ENCODE measurements at places on chromosomes 7 and 10.

DNA sequence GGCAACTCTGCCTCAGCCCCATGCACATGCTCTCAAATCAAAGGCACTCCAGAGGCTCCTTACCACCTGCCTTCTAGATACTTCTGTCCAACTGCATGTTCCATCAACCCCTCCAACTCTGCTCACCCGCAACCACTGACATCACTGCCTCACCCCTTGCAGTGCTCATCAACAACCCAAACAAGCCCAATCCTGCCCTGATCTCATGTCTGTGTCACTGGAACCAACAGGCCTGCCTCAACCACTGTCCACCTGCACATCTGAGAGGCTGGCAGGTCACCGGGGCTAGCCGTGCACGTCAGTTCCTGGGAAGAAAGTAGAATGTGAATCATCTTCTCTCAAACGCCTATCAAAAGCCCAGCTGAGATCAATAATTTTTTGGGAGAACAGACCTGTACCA is 33.3 kb downstream of the CTBP2 start:
- no peak for DNase-seq

- DNase-seq = no peak
These were observed 129.3 kb downstream of the GFRA1 start for GRCh38 chr10:116143673-116144222.

GRCh38 chr10:90407131-90407530 is 450.7 kb downstream of the HTR7 start:
- DNase-seq = no peak

- DNase-seq = no peak
These were observed 107.6 kb downstream of the TES start for GRCh38 chr7:116317907-116318306.

DNA sequence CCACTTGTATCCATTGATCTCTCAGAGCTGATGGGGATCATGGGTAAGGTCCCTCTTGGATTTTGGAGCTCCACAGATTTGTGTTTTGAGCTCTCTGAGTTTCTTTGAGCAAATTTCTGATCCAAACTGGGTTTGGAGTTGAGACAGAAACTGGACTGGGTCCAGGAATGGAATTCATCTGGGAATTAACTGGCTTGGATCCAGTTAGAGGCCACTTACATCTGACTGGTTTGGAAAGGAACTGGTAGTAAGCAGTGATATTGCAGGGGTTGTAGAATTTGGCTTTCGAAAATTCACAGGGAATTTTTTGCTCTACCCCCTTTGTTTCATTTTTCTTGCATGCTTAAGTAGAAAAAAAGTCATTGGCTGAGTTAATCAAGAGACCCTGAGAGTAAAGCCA is 245.6 kb downstream of the SEMA3D start:
- DNase-seq = no peak

DNA sequence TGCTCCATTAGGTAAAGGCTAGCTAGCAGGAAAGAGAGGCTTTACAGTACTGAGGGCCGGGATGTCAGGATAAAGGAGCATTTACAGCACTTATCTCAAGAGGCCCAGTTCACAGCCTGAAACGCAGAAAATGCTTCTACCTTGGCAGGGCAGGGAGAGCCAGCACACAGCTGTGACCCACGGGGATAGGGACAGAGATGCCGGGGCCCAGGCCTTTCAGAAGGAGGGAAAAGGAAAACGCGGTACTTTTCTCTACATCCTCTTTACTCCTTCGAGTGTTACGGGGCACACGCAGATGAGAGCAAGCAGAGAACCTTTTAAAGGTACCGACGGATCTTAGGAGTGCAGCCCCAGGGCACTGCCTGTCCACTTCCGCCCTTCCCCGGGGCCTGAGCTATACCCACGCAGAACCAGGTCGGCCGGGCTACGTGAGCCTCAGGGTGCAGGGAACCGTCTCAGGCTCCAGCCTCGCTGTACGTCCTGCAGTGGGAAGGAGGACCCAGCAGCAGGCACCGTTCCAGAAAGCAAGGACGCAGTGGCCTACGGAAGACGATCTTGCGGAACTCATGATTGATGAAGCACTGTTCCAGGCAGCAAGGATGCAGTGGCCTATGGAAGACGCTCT is 232.3 kb downstream of the ELFN1 start:
- no peak for DNase-seq

DNA sequence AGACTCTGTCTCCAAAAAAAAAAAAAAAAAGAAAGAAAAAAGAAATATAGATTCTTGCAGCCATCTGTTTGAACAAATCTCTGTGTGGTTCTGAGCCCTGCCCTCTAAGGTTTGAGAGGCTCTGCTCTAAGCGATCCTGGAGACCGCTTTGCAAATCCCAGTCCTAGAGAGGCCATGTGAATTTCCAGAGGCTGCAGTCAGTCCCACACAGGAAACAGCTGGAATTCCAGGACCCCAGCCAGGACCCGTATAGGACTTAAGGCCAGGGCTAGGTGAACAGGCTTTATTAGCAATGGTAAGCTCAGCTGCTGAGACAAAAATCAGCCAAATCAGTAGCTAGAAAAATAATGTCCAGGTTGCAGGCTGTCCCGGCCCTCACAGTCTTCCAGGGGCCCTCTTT is 154.8 kb downstream of the RPS24 start:
- no peak for DNase-seq

DNA sequence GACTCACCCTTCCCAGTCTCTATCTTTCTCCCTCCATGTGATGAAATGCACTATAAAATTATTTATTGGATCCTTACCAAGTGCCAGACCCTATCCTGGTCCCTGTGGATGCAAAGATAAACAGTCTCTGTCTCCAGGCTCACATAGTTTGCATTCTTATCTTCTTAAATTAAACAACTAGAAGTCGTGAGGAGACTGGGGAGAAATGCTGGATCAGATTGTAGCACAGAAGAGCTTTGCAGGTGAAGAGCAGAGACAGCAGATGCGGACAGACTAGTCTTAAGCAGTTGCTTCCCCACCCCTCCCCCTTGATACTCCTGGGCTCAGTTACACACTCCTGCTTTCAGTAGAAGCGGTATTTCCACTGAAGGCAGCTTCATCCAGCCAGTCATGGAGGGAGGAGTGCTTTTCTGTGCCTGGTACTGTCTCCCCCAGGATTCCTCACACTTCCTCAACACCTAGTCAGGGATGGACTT is 20.8 kb upstream of the CDK1 start:
- no peak for DNase-seq

DNA sequence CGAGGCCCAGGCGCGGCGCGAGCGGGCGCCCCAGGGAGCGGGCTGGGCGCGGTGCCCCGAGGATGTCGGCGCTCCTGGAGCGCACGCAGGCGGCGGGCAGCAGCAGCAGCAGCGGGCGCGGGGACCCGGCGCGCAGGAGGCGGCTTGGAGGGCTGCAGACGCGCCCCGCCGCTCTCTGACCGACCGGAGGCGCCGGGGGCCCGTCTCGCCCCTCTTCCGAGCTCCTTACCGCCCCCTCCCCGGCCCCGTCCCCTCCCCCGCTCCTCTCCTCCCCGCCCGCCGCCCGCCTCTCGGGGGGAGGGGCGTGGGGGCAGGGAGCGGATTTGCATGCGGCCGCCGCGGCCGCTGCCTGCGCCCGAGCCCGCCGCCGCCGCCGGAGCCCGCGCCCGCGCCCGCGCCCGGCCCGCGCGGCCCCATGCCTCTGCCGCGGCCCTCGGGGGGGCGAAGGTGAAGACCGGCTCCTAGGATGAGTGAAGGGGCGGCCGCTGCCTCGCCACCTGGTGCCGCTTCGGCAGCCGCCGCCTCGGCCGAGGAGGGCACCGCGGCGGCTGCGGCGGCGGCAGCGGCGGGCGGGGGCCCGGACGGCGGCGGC is at the start of gene NRG3:
TSS of gene NRG3 (plus strand) at position 320 of the 592 bp plus-strand sequence.
- no peak for DNase-seq

- peak; percentile 10 for DNase-seq
These were observed 31.6 kb downstream of the RBM33 start for GRCh38 chr7:155676052-155676451.

GRCh38 chr7:24018331-24018730 is 265.7 kb upstream of the NPY start:
- DNase-seq = peak; percentile 4

- peak; percentile 72 for DNase-seq
These were observed 196.2 kb downstream of the FANK1 start for GRCh38 chr10:126092366-126093215.

- no peak for DNase-seq
These were observed 3.3 kb downstream of the LFNG start for GRCh38 chr7:2522780-2523433.

GRCh38 chr7:79050603-79051002 is 402.9 kb downstream of the MAGI2 start:
- DNase-seq = no peak

DNA sequence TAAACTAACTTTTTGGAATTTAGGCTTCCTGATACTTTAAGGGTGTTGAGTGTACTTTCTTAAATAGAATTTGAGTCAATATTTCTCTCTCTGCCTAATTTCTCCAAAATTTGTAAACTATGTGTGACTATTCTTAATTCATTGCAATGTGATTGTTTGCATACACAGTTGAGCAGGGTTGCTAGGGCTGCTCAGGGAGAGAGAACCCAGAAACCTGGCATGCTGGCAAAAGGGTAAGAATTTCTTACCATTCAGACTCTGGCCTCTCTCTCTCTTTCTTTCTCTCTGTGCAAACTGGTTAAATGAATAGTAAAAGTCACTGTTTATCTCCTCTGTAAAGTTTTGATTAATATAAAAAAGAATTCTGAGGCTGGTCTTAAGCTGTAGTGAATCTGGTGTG is 51.0 kb upstream of the NAMPT start:
- no peak for DNase-seq

DNA sequence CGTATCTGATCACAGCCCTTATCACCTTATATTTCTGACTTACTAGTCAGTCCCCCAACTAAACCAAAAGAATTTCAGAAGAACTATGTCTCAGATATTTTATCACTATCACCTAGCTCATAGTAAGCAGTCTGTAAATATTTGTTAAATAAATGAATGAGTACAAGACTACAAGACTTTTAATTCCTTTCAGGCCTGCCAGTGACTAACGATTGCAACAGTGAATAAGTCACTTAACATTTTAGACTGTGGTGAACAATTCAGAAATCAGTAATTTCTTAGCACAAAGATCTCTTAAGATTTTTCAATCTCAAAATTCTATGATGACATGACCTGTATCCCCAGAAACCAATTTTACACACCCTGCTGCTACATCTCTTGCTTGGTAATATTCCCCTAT is 162.2 kb downstream of the IMMP2L start:
- no peak for DNase-seq

DNA sequence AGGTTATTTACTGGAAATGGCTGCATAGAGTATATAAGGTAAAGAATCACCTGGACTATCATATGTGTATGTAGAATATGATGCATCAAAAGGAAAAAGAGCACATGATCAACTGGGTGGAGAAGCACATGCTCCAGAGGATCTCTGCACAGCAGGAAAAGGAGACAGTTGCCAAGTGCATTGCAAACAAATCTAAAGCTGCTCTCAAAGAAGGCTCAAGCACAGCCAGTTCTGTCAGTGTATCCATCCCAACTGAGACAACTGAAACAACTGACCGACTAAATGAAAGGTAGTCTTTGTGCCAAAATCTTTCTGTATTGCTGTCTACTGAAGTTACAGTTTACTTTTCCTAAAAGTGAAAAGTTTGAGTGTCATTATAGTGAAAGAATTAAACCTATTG is 83.2 kb upstream of the SGCE start:
- DNase-seq = no peak

DNA sequence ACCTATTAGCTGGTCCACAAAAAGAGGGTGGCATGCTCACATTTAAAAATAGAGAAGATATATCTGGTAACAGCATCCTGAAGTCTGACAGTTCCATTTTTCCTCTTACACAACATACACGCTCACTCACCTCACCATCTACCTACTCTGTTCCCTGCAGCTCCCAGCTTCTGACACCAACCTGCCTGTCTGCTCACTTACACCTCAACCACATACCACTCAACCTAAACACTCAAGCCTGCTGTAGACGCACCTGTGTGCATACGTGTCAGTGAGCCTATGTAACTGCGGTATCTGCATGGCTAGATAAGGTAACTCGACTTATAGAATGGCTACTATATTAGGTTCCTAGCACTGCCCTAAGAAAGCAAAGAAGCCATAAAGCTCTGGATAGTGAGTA is 174.9 kb downstream of the DGKI start:
- DNase-seq = no peak

GRCh38 chr10:27746397-27747095 is 927 bp upstream of the MKX start:
- peak; percentile 31 for DNase-seq

DNA sequence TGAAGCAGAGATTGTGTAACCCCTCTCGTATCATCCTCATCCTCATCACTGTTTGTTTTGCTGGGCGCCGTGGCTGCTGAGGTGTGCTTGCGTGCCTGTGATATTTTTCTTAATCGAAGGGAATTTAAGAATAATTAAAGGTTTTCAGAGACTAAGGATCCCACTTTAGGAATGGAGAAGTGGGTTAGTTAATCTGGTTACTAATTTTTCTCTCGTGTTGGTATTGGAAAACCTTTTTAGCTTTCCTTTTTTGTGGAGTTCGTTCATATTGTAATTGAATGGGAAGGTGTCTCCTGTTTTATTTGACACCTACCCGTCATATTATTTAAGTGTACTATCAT is 1.3 kb downstream of the UBN2 start:
- DNase-seq = no peak

DNA sequence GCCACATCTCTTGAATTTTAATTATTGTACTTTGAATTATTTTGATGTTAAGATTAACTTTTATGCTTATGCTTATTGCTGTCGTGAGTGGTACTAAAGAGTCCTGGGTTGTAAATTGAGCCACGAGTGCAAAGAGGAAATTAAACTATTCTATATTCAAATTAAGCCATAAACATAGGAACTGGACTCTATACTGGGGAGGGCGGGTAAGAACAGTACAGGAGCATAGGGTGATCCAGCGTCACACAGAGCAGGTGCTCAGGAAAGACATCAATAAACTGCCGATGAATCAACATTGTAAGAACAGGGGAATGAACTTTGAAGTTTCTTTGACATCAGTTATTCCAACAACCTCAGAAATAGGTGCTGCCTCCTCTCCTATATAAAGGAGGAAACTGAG is 219.6 kb downstream of the CACNB2 start:
- DNase-seq = no peak

GRCh38 chr7:25326501-25327156 is 98.3 kb upstream of the NPVF start:
- no peak for DNase-seq

GRCh38 chr10:2927958-2928840 is 139.1 kb upstream of the PFKP start:
- peak; percentile 87 for DNase-seq

GRCh38 chr7:133301444-133301843 is 48.6 kb downstream of the EXOC4 start:
- DNase-seq = no peak
